Adrenal gland (tissue), 19 donors: ENCODE measurements at places on chromosomes 7 and 10.

GRCh38 chr7:44291066-44291732, 34.2 kb downstream of the CAMK2B start:
- DNase-seq, result peak; percentile 84

DNA sequence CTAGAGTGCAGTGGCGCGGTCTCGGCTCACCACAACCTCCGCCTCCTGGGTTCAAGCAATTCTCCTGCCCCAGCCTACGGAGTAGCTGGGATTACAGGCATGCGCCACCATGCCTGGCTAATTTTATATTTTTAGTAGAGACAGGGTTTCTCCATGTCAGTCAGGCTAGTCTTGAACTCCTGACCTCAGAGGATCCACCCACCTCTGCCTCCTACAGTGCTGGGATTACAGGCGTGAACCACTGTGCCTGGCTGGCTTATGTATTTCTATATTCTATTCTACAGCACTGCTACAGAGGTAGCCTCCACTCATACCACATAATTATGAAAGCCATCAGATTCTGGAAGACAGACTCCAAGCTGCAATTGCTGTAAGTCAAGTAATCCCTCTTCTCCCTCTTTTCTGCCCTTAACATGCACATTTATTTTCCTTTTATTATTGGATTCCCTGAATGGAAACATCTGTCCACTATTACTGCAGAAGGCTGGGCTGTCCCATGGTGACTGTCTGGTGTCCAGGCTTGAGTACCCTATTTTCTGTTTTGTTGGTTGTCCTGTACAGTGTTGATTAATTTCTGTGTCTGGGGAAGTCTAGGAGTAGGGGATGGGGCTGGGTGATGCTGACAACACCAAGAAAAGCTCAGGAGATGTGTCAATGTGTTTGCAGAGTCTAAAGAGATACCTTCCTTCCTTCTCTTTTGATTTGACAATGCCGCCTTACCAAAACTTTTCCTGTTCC, 5.8 kb upstream of the ZNF487 start:
- no peak for DNase-seq

- DNase-seq, result no peak
Measured at GRCh38 chr7:24152356-24152755, 131.6 kb upstream of the NPY start.

DNA sequence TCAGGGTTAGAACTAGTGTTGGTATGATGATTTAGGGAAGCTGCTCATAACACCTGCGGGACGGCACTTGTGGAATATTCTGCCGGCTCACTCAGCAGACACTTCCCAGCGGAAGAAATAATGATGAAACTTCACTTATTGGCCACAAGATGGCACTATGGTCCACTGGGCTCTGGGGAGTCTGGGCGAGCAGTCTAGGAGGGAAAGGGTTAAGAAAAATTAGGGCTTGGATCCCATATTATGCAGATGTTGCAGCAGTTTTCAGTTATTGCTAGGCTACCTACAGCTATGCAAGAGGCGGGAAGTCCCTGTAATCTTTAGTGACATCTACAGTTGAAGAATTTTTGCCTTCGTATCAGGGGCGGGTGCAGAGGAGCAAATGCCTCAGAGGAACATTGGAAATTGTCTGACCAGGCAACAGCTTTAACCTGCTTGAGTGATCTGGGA, 238.7 kb upstream of the PRSS58 start:
- no peak for DNase-seq

DNA sequence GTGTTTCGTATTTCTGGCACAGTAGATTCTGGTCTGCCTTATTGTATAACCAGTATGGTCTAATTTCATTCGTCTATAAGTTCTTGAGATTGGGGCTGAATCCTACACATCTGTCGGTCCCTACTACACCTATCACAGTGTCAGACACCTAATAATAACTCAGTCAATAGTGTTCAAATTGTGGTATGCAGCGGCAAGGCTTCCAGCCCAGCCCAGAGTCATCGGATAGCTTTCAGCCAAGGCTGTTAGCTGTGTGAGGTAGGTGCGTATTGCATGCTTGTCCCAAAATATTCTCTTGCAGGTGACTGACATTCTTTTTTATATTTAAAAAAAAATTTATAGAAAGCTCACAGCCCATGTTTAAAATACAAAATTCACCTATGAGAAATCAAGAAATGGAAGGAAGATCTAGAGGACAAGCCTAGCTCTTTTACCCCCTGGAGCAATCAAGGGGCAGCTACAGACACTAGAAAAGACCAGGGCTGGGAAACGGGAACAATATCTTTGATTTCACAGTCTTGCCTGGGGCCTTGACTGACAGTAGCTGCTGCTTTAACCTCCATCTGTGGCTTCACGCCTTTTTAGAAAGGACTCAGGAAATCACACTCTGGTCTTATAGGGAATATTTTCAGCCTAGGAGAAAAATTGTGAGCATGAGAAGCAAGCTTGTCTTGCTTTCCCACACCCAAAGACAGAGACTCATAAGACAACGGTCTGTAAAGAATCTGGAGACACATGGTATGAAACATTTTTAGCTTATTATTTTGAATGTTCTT, 9.5 kb upstream of the ASB4 start:
- DNase-seq, result no peak

- no peak for DNase-seq
Measured at GRCh38 chr7:82325416-82325815, 118.2 kb downstream of the CACNA2D1 start.
